ENCODE measurements at places on chromosomes 5 and 9.

GRCh38 chr9:128823903-128824406 lies 5.6 kb downstream of the SPOUT1 start:
- no peak for DNase-seq

GRCh38 chr5:98839469-98840383 lies 66.3 kb downstream of the RGMB start:
- no peak for DNase-seq

GRCh38 chr5:120122703-120123102 lies 341.4 kb upstream of the PRR16 start:
- DNase-seq, result no peak

- no peak for DNase-seq
These were observed 10.2 kb downstream of the AQP3 start for GRCh38 chr9:33437205-33437604.

- peak; percentile 54 for DNase-seq
These were observed 335.8 kb upstream of the TRPC7 start for GRCh38 chr5:136701191-136701590.

DNA sequence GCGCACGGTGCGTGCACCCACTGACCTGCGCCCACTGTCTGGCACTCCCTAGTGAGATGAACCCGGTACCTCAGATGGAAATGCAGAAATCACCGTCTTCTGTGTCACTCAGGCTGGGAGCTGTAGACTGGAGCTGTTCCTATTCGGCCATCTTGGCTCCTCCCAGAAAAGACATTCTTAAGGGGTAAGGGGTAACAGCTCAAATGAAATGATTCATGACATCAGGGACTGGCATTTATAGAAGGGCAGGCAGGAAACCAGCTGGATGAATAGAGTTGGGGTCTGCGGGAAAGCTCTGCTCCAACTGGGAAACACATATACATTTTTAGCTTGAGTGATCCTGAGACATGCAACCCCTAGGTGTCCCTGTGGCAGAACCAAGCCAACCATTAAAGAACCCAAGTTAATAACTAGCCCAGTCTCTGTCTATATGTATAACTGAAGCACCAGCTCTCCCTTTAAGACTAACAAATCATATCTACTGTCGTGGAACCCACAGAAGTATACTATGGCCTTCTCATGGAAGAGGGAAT lies 119.3 kb downstream of the LMNB1 start:
- DNase-seq, result no peak

DNA sequence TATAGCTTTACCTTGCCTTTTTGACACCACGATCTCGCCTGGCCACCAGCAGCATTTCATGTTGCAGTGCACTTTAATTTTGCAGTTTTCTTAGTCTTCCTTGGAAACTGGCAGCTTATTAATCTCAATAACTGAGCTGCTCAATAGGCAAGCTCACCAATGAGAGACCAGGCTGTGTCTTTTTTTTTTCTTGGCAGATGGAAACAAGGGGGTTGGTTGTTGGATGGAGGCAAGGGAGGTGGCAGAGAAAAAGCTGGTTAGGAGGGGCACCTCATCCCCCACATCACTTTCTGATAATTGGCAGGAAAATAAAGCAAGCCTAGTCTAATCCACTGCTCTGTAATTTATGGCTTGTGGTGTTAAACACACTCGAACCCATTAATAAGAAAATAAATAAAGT lies 324.5 kb upstream of the WWC1 start:
- no peak for DNase-seq

DNA sequence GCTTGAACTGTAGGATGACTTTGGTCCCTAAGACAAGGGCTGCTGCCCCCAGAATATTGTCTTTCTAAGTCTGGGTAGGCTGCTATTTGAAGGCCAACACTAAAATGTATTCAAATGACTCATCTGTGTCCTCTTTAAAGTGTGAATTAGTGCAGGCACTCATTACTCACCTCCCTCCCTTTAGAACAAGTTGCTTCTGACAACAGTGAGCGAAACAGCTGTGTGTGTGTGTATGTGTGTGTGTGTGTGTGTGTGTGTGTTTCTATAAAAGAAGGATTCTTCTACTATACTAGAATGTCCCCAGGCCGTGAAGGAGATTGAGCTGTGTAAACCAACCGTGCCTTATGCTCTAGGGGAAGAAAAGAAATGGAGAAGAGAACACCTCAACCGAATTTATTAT lies 1337.2 kb downstream of the PTPRD start:
- no peak for DNase-seq

Data from NCI-H510A treated with DMSO at 0.1 percent for 48 hours (cell line).